Activated naive CD8-positive, alpha-beta T cell treated with anti-CD3 and anti-CD28 coated beads, Interleukin-2, amount 50 U/mL, for 16 hours (primary cell): ENCODE measurements at places on chromosomes 5 and 9.

- DNase-seq, result no peak
Observed at GRCh38 chr9:34459356-34459755, 751 bp downstream of the DNAI1 start.

- DNase-seq, result no peak
Observed at GRCh38 chr5:160956051-160956450, 104.0 kb upstream of the ATP10B start.

- no peak for DNase-seq
Observed at GRCh38 chr5:73896668-73897067, 270.7 kb downstream of the ARHGEF28 start.

DNA sequence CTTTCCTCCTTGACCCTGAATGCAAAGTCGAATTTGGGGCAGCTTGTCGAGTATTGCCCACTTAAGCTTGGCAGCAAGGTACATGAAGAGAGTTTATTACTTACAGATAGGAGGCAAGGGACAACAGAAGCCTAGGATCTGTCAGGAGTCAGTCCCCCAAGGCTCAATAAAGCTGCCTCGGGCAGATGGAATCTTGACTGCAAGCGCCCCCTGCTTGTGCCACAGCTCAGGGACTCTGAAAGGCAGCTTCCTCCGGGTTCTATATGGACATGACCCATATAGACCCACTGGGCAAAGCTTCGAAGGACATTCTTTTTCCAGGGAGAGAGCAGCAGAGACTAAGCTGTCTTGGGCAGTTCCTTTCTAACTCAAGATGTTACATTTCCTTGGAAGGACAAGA, 971.5 kb downstream of the EFNA5 start:
- DNase-seq, result no peak

DNA sequence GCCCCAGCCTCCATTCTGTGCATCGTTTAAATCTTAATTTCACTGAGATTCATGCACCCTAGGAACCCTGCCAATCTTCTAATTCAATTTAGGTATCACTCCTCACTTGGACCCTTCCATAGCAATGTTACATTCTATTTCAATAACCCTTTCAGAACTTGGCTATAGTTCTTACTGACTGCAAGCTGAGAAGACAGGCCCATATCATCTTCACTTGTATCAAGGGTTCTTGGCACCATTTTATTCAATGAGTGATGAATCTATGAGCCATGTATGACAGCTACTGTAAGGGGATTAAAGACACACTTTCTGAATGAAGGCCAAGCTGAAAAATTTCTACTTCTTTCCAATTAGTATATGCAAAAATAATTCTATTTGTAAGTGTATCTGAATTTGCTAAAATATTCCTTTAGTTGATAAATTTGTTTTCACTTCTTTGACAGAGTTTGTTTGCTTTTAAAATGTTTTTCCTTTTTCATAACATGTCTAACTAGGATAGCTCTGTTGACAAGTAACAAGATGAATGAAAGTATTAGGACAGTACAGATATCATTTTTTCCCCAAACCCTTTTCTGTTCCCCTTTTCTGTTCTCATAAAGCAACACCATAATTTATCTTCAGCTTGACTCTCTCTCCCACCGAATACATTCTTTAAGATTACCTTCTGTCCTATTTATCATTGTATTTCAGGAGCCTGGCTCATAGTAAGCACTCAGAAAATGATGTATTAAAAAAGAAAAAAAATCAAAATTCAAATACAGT, 9.6 kb downstream of the ITGA2 start:
- DNase-seq, result no peak

GRCh38 chr5:66802941-66803340, 206.7 kb downstream of the MAST4 start:
- DNase-seq, result no peak

- no peak for DNase-seq
Observed at GRCh38 chr9:127846443-127847177, 7.8 kb downstream of the ENG start.

- no peak for DNase-seq
Observed at GRCh38 chr5:74240783-74241750, 399.5 kb downstream of the ENC1 start.

- no peak for DNase-seq
Observed at GRCh38 chr5:154478224-154478565, at the start of gene HAND1. TSS of gene HAND1 (minus strand) at chr5:154478227. CDS start at chr5:154478008, 219 bp downstream.

DNA sequence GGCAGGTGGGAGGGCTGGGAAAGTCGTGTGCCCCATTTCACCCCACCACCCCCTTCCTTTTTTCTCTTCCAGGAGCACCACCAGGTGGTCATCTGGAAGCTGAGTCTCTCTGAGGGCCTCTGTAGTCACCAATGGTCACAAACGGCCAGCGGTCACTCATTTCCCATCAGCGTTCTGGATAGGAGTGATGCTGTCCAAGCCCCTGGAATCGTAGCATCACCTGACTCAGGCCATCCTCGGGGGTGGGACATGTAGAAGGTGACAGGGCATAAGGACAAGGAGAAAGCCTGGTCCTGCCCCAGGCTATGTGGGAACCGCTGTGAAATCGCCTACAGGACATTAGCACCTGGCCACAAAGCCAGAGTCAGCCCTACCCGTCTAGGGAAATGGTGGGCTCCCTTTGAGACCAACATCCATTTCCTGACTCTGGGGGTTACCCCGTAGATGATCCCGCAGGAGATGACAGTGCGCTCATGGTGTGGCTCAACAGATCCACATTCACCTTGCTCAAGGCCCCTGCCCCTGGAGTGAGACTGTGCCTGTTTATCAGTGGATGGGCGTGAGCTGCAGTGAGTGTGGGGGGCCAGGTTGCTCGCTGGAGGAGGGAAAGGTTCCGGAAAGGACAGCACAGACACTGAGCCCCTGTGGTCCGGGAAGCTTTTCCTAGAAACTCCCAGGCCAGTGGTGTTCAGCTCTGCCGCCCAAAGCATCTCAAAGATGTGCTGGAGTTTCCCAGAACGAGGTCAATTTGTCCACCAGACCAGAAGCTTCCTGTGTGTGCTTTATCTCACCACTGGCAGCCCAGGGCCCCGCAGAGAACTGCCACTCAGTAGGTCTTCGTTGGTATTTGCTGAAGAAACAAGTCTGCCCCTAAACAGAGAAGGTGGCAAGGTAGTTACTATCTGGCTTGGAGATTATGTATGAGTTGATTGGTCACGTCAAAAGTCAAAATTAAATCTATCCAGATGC, 61.1 kb upstream of the UNC5A start:
- DNase-seq, result no peak

DNA sequence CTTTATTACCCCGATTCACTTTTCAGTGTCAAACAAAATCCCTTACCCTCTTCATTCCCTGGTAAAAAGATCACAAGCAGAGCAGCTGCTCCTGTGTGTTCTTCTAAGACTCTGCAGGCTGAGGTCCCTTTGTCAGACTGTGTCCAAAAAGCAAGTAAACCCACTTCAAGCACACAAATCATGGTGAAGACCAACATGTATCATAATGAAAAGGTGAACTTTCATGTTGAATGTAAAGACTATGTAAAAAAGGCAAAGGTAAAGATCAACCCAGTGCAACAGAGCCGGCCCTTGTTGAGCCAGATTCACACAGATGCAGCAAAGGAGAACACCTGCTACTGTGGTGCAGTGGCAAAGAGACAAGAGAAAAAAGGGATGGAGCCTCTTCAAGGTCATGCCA, 34.5 kb downstream of the CREBRF start:
- DNase-seq, result no peak

DNA sequence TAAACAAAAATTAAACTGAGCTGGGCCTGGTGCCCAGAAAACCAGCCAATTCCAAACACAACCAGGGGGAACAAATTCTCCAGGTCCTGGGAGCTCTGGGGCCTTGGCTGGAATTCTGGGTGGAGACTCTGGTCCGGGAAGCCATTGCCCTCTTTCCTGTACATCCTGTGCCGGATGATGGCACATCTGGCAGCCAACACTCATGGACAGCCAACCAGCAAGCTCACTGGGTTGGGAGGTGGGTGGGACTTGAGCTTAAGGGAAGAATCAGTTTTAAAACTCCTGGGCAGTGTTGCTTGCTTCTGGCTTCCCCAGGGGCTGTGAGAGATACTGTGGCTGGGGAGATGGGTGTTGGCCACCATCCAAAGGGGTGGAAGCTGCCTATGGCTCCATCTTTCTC, 56.1 kb downstream of the PCDH1 start:
- no peak for DNase-seq

DNA sequence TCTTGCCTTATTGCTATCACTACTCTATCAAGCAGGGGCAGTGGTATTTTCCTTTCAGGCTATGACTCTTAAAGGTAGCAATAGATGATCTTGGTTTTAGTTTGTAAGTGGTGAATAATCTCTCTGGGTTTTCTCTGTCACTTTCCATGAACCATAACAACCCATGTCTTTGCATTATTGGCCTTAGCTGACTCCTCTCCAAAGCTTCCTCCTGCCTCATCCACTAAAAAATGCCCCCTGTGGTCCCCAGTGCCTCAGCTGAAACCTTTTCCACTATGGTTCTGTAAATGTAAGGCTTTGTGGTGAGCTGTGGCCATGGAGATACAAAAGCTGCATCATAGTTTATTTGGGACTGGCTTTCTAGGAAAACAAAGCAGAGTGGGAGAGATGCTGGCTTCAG, 128.8 kb downstream of the GPBP1 start:
- DNase-seq, result no peak

- DNase-seq, result no peak
Observed at GRCh38 chr5:104297076-104297475, 734.5 kb upstream of the NUDT12 start.
